ENCODE measurements at places on chromosomes 1 and 21.
A peak's percentile ranks its signal among the peaks of the same experiment; 100 is the strongest.

DNA sequence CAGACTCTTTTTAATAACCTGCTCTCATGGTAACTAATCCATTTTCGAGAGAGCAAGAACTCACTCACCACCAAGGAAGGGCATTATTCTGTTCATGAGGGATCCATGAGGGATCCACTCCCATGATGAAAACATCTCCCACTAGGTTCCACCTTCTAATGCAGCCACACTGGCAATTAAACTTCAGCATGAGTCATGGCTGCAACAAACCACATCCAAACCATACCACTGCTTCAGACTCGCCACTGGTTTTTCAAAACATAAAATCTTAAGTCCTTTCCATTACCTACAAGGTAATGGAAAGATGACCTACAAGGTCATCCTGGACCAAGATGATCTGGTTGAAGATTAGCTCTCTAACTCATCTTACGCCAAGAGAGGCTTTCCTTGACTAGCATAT, 405.1 kb downstream of the VAV3 start:
- no peak for DNase-seq

- DNase-seq, result peak; percentile 61
Observed at GRCh38 chr1:2314273-2314802, 77.0 kb downstream of the MORN1 start.

- DNase-seq, result no peak
Observed at GRCh38 chr1:8643542-8644536, 173.6 kb downstream of the RERE start.

GRCh38 chr1:7313826-7314225, 457.3 kb upstream of the VAMP3 start:
- DNase-seq, result no peak

GRCh38 chr1:183807549-183808168, 2.7 kb downstream of the RGL1 start:
- peak; percentile 92 for DNase-seq

- peak; percentile 88 for DNase-seq
Observed at GRCh38 chr1:235075048-235075776, 53.4 kb downstream of the TOMM20 start.

DNA sequence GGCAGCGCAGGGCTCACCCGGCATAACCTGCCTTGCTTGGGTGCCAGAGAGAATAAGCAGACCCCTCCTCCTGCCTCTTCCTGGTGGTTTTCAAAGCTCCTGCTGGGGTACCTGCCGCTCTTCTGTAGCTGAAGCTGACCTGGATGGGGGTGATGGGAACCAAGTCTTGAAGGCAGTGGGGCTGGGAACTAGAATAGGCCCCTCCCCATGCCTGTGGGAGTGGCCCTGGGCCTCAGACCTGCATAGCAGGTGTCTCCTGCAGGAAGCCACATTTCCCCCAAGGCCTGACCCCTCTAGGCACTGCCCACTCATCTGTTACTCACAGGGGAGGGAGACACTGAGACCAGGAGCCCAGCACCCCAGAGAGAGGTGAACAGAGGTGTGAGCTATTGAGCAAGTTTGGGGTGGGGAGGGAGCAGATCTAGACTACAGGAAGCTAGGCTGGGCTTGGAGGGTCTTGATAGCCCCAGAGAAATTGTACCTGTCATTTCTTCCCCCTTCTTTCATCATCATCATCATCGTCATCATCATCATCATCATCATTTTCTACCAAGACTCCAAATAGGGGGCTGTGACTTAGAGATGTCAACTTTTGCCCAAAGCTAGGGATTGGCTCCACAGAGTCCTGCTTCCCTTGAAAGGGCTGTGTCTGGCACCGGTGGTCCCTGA, 10.1 kb downstream of the PADI1 start:
- no peak for DNase-seq
